ENCODE measurements at places on chromosomes 1 and 21. TPM values are rescaled to one million over a fixed set of nuclear protein-coding genes. Genes with fewer than 3 reads are reported as not detected.

GRCh38 chr1:89068291-89068690 lies 3.3 kb upstream of the GBP1 start:
- no peak for DNase-seq

DNA sequence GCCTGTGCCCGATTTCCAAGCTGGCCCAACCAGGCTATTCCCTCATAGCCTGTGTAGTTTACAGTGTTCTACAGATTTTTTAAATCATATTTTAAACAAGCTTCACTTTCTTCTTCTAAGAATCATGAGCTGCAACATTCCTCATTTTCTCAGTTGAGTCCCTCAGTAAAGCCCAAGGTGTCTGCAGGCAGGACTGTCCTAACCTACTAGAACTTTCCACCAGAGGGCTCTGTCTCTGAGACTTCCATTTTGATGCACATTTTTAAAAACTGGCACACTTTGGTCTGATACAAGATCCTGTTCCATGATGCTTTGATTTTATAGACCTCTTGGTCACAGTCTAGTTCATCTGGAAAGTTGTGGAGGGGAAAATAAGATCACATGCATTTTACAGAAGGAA lies 21.6 kb upstream of the SLAMF6 start:
- DNase-seq = no peak

DNA sequence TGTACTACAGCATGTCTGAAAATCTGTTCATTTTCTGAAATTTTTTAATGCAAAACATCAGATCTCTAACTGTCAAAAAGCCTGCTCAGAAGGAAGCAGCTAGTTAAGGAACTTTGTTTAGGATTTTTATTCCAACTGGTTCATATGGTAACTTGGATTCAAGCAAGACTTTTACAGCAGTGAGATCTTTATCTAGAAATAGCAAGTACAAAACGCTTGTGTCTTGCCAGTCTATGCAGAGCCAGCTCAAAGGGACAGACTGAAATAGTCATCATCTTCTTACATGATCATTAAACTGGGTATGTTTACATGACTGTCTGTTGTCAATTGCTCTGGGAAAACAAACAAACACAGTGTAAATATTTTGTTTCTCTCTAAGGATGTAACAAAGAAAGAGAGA lies 37.6 kb downstream of the DDAH1 start:
- no peak for DNase-seq

THEM5 gene
- total RNA-seq = not detected
